H4 (cell line): ENCODE measurements at places on chromosomes 5 and 9. TPM values are rescaled to one million over a fixed set of nuclear protein-coding genes. Genes with fewer than 3 reads are reported as not detected.

- DNase-seq, result no peak
Measured at GRCh38 chr5:175032741-175033151, 308.4 kb downstream of the MSX2 start.

GRCh38 chr5:95221234-95221633 lies 63.7 kb downstream of the MCTP1 start:
- no peak for DNase-seq

- no peak for DNase-seq
Measured at GRCh38 chr5:67154556-67155206, 41.9 kb downstream of the CD180 start.

DNA sequence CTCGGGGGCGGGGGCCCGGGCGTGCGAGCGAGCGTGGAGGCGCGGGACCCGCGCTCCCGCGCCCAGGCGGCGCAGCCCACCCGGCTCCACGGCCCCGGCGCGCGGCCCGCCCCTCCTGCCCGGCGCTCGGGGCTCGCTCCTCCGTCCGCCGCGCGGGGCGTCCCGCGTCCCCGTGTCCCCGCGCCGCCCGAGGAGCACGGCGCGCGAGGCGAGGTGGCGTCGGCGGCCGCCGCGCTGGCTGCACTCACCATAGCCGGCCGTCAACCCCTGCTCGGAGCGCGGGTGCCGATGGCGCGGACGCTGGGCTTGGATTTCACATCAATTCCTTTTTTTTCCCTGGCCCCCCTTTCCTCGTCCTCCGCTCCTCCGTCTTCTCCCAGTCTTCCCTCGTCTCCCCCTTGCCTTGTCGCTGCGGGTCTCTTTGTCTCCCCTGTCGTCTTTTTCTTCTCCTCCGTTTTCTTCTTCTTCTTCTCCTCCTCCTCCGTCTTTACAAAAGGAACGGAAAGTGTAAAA lies 494 bp downstream of the PTCH1 start:
- DNase-seq, result no peak

The RFESD gene
- total RNA-seq, result 1.5 and 2.2 TPM in 2 replicates

The ZDHHC11B gene
- total RNA-seq, result 0.19 and 0.35 TPM in 2 replicates

DNA sequence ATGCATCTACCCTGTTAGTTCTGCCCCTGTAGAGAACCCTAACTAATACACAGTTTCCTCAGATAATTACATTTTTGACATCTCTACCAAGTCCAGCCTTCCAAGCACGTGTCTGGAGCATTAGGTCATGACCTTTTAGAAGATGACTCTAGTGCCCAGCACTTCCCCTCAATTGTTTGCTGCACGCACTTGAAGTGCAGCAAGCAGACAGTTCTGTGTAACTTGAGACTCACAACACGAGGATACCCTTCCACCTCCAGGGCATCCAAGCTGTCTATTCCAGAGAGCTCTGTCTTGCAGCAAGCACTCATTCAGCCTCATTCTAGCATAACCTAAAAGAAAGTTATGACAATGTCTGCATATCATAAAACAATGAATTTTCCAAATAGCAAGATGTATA lies 1410.5 kb upstream of the CDH18 start:
- no peak for DNase-seq

GRCh38 chr9:71675857-71676165 lies 92.5 kb downstream of the CEMIP2 start:
- no peak for DNase-seq

DNA sequence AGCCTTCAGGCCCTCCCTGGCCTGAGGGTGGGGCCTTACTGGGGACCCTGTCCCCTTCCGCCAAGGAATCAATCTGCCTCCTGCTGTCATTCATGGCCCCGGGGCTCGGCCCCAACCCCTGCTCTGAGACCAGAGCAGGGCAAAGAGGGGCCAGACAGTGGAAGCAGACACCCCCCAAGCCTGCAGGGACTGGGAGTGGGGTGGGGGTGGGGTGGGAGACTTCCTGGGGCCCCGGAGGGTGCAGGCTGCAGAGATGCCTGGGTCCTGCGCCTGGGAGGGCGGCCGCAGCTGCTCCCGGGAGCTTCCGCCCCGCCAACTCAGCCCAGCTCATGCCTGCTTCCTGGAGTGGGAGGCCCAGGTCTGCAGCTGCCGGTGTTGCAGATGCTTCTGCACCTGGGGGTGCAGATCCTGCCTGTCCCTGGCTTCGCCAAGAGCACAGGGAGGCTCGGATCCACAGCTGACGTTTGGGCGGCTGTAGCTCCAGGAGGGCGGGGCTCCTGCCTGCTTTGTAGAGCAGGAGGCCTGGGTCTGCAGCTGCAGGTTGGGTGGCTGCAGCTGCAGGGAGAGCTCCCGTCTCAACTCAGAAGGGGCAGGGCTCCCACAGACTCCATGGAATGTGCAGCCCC lies 6.2 kb downstream of the KIF4B start:
- DNase-seq, result no peak

DNA sequence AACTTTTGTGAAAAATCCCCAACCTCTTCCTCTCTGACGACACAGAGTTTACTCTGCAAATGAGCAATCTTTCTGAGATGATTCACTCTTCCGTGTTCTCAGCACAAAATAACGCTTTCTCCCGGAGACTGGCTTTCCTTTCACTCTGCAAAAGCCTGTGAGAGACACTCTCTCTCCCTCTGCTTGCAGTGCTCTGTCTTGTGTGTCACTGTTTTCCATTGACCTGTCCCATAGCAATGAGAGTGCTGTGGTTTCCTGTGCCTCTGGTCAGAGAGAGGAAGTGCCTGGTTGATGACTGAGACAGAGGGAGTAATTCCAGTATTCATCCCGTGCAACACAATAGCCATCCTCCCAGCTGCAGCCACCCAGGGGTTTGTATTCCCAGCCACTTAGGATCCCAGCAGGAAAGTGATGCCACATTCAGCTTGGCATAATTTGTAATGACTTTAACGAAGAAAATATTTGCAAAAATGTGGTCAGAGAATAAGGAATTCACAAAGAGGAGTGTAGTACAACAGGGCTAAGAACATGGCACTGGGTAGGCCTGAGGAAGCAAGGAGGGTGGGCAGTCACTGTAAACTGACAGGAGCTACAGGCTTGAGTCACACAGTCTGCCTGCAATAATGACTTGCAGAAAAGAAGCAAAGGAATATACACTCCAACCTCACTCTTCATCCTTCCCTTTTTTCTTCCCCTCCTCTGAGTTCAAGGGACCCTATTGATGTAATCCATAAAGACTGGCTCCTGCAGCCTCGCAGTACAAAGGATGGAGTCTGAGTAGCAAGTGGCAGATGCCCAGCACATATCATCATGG lies 463.5 kb upstream of the RGMB start:
- DNase-seq, result peak; percentile 98

- DNase-seq, result no peak
Measured at GRCh38 chr5:177334781-177335700, 16.4 kb downstream of the LMAN2 start.
